ENCODE measurements at places on chromosomes 13 and 19.

DNA sequence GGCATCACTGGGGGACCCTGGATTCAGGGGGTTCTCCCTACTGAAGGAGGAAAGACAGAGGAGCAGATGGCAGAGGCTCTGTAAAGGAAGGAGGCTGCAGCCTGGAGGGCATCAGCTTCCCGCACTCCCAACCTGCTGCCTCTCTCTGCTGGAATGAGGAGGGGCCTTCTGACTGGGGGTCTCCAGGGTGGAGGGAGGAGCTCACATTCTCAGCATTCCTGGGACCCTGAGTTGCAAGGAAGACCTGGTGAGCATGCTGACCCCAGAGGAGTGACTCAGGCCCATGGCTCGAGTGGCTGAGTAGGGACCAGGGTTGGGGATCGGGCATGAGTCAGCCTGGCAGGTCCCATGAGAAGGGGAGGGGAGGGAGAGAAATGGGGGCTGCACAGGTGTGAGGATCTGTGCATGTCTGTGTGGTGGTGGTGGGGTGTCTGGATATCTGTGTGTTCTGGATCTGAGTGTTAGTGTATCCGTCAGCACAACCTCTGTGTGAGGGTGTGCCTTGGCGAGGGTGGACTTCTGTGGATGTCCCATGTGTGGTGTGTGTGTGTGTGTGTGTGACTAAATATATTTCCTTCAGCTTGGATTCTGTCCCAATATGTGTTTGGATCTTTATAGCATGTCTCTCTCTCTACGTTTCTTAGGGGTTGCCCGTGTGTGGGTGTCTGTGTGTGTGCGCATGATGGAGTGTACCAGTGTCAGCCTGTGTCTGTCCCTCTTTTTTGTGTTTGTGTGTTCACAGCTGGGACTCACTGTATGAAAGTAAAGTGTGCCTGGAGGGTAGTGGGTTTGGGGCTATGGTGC, 4.6 kb downstream of the AXL start:
- no peak for DNase-seq

- no peak for DNase-seq
Observed at GRCh38 chr13:42849200-42849599, 67.8 kb downstream of the FAM216B start.

GRCh38 chr19:46020819-46021125, 2.1 kb downstream of the PGLYRP1 start:
- no peak for DNase-seq

DNA sequence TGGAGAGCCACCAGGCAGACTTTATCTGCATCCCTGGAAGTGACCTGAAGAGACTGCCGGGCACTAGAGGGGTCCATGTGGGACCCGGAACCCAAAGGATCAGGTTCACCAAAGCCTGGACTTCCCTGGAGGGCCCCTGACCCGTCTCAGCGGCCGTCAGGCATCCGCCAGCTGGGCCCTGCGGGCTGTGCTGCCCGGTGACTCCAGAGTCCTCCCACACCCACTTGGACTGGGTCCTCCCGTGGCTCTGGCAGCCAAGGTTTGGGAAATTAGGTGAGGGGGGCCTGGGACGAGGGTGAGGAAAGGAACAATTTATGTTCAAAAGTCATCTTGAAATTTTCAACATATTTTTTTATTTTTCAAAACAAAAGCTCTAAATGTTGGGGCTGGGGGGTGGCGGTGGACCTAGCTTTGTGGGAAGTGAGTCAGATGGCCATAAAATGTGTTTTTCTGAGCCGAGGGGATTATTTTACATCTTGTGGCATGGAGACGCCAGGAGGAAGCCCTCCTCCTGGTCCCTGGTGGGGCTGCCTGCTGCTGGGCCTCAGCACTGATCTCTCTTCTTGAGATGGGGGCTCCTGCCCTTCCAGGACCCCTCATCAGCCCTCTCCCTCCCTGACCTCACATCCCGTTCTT, 20.2 kb downstream of the CEBPA start:
- no peak for DNase-seq

GRCh38 chr13:94322925-94323763, 156.3 kb downstream of the DCT start:
- no peak for DNase-seq

GRCh38 chr19:7942981-7943443, 454 bp downstream of the TIMM44 start:
- no peak for DNase-seq

GRCh38 chr19:42199440-42200115, 17.9 kb downstream of the DEDD2 start:
- DNase-seq = no peak

DNA sequence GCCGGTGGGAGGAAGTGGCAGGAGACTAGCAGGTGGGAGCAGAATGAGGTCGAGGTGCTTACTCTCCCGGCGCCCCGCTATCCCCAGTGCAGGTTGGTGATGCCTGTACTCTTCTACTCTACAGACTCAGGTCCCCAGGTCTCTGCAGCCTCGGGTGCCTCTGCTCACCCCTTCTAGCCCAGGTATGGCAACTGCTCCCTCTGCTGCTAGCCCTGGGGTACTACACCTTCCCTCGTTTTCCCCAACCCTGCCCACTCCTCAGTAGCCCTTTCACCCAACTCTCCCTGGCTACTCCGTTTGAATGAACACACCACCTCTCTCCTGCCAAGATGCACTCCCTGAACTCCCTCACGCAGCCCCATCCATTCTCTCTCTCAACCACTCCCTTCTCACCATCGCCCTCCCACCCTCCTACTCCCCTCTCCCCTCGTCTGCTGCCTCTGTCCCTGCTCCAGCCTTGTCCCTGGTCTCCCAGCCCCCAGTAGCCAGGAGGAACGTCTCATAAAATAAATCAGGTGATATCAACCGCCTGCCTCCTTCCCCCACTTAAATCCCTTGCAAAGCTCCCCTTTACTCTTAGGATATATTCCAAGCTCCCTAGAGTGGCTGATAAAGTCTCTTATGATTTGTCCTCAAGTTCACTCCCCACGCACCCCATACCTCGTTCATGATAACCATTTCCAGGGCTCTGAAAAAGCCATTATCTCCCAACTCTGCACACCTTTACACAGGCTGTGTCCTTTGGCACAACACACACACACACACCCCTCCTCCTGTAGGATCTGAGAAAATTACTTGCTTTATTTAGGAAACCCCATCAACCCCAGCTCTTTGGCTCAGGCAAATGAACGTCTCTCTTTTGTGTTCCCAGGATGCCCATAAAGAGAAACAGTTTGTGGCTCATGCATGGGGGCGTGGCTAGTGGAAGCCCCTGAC, 8.2 kb upstream of the MEIS3 start:
- peak; percentile 63 for DNase-seq

- no peak for DNase-seq
Observed at GRCh38 chr13:44578067-44578400, 1.9 kb upstream of the TSC22D1 start.

DNA sequence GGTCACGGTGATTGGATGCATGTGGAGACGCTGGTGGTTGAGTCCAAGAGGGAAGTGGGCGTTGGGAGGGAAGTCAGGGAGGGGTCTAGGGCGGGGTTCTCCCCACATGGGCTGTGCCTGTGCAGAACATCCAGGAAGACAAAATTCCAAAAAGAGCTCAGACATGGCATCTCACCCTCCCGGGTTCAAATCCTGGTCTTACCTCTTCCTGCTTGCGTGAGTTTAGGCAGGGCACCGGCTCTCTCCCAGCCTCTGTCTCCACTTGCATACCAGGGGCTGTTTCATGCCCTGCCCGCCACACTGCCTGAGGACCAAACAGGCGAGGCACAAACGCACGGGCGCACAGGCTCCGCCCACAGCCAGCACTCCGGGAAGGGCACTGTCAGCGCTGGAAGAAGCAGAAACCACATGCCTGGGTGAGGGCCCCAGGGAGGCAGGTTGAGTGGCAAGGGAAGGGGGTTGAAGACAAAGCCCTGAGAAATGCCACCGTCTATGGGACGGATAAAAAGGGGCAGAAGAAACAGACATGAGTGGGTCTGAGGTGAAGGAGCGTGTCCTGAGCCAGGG, 123.6 kb upstream of the SOX1 start:
- no peak for DNase-seq

GRCh38 chr19:3073159-3073563, 10.9 kb upstream of the TLE5 start:
- DNase-seq = peak; percentile 80

DNA sequence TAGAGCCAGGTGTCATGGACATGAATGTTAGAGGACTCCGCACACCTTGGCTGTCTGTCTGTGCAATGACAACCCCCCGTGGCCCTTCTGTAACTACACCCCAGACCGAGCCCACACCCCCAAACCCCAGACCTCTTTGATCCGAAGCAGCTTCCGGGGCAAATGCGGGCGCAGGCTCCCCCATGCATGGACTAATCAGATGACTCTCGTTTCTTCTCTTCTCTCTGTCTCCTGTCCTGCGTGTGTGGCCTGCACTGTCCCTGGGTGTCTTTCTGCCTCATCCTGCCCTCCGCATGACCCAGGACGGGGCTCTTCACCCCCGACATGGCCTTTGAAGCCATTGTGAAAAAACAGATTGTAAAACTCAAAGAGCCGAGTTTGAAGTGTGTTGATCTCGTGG, 38.9 kb downstream of the TMED1 start:
- no peak for DNase-seq

DNA sequence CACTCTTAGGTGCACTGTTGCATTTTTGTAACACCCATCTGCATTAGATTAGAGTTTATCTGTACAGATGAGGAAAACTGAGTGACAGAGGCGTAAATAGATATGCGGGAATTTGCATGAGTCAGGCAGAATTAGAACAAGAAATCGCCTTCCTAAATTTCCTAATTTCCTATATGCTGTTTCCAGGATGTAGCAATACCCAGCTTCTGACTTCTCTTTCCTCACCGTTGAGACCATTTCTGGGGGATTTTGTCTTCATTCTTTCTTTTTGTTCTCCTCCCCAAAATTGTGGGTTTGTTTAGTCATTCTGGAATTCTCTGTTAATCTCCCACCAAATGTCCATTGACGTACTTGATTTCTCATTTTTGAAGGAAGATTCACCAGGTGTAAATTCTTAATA, 10.6 kb upstream of the ZNF792 start:
- DNase-seq = no peak

- DNase-seq = peak; percentile 60
Observed at GRCh38 chr13:114151031-114151430, 18.6 kb upstream of the RASA3 start.

- no peak for DNase-seq
Observed at GRCh38 chr13:33184530-33184929, 101.0 kb downstream of the STARD13 start.

GRCh38 chr13:93752541-93752940, 525.9 kb downstream of the GPC6 start:
- no peak for DNase-seq

DNA sequence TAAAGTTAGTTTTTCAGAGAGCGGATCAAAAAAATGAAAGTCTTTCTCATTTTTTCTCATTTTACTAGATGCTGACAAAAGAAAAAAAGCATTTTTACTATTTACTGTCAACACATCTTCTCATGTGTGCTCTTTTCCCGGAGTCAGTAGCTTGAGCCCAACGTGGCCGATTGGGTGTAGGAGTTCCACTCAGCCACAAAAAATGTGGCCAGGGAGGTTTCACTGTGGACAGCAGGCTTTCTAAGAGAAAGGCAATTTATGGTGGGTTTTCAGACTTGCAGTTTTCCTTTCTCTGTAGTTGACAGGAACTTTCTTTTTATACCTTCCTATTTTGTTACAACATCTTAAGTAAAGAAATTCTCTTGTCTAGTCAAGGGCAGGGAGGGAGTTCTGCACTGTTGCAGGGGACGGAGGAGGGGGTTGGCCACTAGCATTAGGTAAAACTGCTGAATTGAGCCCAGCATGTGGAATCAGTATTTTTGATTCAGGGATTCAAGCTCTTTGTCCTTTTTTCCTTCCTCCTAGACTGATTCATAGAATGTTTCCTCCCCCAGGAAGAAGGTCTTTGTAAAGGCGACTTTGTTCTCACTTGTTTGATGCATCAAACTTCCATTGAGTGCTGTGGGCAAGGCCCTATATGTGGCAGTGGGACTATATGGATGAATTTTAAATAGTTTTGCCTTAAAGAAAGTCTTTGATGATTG, 123.1 kb downstream of the B3GLCT start:
- DNase-seq = no peak

DNA sequence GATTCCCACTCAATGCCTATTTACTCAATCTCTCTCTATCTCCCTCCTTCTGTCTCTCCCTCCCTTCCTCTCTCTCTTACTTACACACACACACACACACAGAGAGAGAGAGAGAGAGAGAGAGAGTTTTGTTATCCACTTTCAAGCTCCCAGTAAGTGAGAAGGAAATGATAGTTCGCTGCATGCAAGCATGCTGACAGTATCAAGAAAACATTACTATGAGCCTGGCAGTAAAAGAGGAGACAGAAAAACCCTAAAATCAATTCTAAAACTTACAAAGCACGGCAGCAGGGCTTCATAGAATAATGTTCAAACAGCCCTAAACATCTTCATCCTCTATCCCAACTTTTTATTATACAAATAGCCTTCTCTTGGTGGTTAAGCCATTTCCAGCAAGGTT, 171.9 kb downstream of the FOXO1 start:
- DNase-seq = no peak

DNA sequence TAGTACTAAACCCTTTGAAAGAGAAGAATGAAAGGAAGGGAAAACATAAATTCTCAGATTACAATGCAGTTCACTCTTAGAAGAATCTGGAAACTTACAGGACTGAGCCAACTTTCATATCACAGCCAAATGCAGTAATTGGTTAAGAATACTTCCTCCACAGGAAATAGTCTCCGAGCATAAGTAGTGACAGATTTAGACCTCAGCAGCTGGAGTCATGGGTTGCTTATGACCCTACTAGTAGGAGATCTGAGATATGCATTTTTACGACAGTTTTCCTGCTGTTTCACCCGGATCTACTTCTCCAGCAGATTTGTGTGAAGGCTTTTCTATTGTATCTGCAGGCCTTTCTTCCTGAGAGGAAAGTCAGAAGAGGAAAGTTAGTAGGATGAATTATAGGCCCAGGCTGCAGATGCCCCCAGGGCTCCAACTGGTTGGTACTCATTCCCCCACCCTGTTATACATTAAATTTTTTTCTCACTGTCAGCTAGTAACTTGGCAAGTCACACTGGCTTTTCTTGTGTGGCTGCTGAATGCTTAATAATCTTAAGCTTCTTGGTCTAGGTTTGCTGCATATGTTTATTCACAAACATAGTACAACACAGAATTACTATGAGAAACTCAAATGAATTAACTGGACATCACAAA, 1241.5 kb upstream of the MIR17HG start:
- no peak for DNase-seq

DNA sequence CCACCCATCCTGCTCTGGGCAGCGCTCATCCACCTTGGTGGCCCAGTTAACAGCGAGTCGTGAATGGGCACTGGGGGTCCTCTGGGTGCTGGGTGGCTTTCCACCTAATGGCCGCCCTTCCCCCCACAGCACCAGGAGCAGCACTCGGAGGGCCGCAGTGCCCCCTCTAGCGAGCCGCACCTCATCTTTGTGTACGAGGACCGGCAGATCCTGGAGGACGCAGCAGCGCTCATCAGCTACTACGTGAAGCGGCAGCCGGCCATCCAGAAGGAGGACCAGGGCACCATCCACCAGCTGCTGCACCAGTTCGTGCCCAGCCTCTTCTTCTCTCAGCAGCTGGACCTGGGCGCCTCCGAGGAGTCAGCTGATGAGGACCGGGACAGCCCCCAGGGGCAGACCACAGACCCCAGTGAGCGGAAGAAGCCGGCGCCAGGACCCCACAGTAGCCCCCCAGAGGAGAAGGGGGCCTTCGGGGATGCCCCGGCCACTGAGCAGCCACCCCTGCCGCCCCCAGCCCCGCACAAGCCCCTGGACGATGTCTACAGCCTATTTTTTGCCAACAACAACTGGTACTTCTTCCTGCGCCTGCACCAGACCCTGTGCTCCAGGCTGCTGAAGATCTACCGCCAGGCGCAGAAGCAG, 19.3 kb upstream of the F2RL3 start:
- no peak for DNase-seq

Data from right hindlimb (tissue), 1 donor.